Effector CD8-positive, alpha-beta T cell (primary cell): ENCODE measurements at places on chromosomes 1 and 21.

- DNase-seq: no peak
These were observed 58.0 kb downstream of the RAP1GAP start for GRCh38 chr1:21610989-21611785.

- no peak for DNase-seq
These were observed 256.8 kb upstream of the C1orf105 start for GRCh38 chr1:172163498-172164215.

- DNase-seq: no peak
These were observed 107.7 kb downstream of the ADSS2 start for GRCh38 chr1:244344001-244344400.

GRCh38 chr1:152442765-152443164, 28.7 kb upstream of the CRNN start:
- no peak for DNase-seq

DNA sequence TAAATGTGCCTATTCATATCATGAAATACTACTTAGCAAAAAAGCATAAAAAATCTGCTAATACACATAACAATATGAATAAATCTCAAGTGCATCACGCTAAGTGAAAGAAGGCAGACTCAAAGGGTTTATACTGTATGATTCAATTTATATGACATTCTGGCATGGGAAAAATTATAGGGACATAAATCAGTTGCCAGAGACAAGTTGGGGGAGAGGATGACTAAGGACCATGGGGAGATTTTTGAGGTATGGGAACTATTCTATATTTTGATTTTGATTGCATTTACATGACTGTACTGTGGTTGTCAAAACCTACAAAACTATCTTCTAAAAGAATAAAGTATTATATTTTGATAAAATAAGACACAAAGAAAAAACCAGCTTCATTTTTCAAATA, 650.3 kb upstream of the NR5A2 start:
- DNase-seq: no peak

GRCh38 chr1:24914226-24915069, 15.6 kb downstream of the RUNX3 start:
- no peak for DNase-seq
